ENCODE measurements at places on chromosomes 1 and 21. TPM values are rescaled to one million over a fixed set of nuclear protein-coding genes. Genes with fewer than 3 reads are reported as not detected.
A peak's percentile ranks its signal among the peaks of the same experiment; 100 is the strongest.

DNA sequence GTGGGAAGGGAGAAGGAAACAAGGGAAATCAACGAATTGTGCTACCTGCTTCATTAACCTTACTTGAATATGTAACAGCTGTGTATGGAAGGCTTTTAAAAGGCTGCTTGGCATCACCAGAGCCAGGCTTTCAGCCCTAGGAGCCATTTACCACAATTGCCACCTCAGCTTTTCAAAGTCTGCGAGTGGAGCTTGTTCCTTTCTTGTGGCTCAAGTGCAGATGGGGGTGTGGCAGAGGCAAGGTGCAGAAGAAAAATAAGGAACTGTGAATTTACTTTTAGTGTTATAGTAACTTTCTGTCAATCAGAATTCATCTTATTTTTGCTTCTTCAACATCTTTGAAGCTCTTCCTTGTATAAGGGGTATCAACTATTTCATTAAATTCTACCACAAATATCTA, 17.6 kb downstream of the CLCA2 start:
- no peak for DNase-seq

DNA sequence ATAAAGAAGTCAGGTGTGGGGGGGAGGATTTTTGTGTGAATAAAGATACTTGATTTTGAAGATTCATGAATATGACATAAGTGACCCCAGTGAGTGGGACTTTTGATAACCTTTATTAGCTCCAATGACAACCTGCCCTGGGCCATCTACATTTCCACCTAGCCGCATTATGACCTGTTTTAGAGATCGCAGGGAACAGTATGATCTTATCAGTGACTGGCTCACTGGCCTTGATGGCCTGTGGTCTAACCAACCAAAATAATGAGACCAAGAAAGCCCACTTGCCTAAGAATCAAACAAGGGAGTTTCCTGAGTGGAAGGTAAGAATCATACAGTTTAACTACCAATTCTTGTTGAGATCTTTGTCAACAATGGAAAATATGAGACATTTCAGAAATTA, 1.8 kb downstream of the ELAPOR1 start:
- no peak for DNase-seq

- DNase-seq: no peak
Measured at GRCh38 chr1:160666079-160666442, 19.2 kb upstream of the SLAMF1 start.

DNA sequence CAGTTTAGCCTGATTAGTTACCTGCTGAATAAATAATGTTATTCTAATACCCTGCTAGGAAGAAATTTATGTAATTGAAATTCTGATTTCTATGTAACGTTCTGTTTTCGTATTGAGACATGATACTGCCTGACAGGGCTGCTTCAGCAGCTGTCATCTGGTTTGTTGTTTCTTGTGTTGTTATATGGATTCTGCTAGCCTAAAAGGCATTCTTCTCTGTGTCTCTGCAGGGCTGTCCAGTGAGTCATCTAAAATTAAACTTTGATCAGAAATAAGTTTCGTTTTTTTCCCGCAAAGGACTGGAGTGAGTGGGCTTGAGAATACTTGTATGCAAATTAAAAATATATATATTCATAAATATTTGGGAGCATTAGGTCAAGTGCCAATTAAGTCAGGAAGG, 93.0 kb downstream of the DYRK1A start:
- no peak for DNase-seq

PADI1 gene
- total RNA-seq: not detected

DNA sequence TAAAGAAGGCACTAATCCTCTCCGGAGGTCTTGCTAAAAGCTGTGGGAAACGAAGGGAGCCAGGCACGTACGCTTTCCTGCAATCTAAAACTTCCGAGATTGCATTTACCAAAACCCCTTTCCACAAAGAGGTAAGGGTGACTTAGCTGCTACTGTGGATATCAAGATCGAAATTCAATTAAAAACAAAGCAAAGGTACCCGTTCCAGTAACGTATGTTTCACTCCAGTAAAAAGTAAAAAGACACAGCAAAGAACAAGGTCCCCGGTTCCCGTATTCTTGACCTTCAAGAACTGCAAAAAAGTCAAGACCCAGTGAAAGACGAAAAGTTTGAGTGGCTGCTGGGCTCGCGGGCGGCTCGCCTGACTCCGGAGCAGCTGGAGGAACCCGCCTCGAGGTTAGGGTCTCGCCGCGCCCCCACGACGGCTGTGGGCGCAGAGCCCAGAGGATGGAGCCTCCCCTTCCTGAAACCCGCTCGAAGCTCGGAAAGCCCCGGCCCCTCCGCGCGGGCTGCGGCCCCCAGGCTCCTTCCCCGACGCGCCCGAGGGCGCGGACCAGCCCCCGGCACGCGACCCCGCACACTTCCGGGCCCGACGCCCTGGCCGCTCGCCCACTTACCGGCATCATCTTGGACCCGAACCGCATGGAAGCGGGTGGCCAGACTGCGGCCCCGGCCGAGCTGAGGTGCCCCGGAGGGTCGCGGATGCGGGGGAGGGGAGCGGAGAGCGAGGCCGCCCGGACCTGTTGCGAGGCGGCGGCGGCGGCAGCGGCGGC, 524 bp downstream of the TP53BP2 start:
- peak; percentile 69 for DNase-seq

- DNase-seq: no peak
Measured at GRCh38 chr1:92458146-92458545, 28.6 kb downstream of the GFI1 start.

- DNase-seq: no peak
Measured at GRCh38 chr1:241582921-241583321, 50.7 kb downstream of the KMO start.

SPRR1A gene
- total RNA-seq: not detected

- DNase-seq: no peak
Measured at GRCh38 chr1:59137968-59138367, 158.9 kb upstream of the FGGY start.

KRTAP7-1 gene
- not detected for total RNA-seq

PLA2G2D gene
- total RNA-seq: not detected

DNA sequence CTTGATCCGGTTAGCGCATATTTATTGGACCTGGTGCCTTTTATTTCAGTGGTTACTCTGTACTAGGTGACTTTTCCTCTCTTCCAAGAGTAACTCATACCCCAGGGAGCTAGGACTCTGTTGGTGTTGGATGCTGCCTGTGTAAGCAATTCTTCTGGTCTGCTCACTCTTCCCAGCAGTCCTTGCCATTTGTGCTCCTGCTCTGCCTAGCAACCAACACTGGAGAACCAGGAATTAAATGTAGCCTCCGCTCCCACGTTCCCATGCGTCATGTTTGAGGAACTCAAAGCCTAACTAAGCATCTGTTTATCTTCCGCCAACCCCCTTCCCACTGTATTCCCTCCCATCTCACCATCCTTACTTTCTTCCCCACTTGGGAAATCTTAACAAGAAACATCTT, 65.7 kb upstream of the RAVER2 start:
- no peak for DNase-seq

DNA sequence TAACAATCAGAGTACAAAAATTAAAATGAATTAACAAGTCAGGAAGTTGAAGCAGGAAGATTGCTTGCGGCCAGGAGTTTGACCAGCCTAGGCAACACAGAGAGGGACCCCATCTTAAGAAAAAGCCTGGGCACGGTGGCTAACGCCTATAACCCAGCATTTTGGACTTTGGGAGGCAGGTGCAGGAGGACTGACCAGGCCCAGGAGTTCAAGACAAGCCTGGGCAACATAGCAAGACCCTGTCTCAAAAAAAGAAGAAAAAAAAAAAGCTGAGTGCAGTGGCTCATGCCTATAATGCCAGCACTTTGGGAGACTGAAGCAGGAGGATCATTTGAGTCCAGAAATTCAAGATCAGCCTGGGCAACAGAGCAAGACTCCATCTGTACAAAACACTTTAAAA, 38.5 kb downstream of the TESK2 start:
- no peak for DNase-seq

USH2A gene
- not detected for total RNA-seq

GRCh38 chr1:26854906-26855305, 8.0 kb upstream of the SFN start:
- no peak for DNase-seq

DNA sequence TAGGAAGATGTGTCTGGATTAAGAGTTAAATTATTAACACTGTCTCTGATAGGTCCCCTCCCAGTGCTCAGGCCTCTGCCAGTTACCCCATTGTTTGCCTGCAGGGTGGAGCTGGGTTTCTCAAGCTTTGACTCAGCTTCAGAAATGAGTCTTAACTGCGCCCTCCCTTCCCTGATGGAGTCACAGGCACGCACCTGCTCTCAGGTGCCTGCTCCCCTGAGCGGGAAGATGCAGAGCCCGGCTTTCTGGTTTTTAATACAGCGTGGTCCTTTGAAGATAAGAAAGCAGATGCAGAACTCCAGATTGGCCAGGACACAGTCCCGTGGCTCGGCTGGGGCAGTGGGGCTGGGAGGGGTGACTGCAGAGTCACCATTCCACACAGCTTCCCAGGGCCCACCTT, 3.2 kb upstream of the SPRR4 start:
- DNase-seq: no peak

FMO1 gene
- not detected for total RNA-seq

EMC1 gene
- total RNA-seq: 49.0 TPM

ANGPTL7 gene
- total RNA-seq: not detected

GRCh38 chr1:99590578-99591209, 55.2 kb upstream of the PALMD start:
- no peak for DNase-seq

ESPN gene
- total RNA-seq: 0.32 TPM

DNA sequence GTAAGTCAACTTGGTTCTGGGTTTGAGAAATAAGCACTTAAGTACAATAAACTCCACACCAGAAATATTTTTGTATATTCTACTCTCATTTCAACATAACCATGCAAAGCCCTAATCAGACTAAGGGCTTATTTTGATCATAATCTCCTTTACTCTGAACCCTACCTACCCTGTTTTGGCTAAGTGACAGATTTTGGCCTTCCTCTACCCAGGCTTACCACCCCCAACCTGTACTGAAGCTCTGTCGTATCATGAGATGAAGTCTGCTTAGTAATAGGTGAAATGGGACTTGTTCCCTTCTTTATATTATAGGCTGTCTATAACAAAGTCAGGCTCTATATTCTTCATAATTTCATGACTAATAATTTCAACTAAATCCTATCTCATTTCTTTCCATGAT, 135.5 kb downstream of the RERE start:
- no peak for DNase-seq

SPATA21 gene
- not detected for total RNA-seq

Data from activated CD8-positive, alpha-beta memory T cell treated with anti-CD3 and anti-CD28 coated beads, Interleukin-2, amount 10 ng/mL, durations not matched to agents 7 days and 5 days (primary cell).